Right ventricle myocardium inferior (tissue), 1 donor: ENCODE measurements at places on chromosomes 1 and 21. TPM values are rescaled to one million over a fixed set of nuclear protein-coding genes. Genes with fewer than 3 reads are reported as not detected.

The TINAGL1 gene
- total RNA-seq: 273 TPM

The DLGAP3 gene
- total RNA-seq: 0.22 TPM

The NCAM2 gene
- total RNA-seq: 5.4 TPM

The RGS16 gene
- total RNA-seq: 0.97 TPM

The IPP gene
- 11.6 TPM for total RNA-seq

The SH3D21 gene
- total RNA-seq: 1.6 TPM

The KLHDC8A gene
- not detected for total RNA-seq

The PTPRU gene
- 23.5 TPM for total RNA-seq

The IL10 gene
- 0.54 TPM for total RNA-seq

The LCE3D gene
- not detected for total RNA-seq

The KIF21B gene
- total RNA-seq: 0.43 TPM

The AQP10 gene
- not detected for total RNA-seq
